Foreskin melanocyte (primary cell): ENCODE measurements at places on chromosomes 1 and 21.

GRCh38 chr1:6278263-6278662, 17.4 kb upstream of the GPR153 start:
- DNase-seq: no peak

DNA sequence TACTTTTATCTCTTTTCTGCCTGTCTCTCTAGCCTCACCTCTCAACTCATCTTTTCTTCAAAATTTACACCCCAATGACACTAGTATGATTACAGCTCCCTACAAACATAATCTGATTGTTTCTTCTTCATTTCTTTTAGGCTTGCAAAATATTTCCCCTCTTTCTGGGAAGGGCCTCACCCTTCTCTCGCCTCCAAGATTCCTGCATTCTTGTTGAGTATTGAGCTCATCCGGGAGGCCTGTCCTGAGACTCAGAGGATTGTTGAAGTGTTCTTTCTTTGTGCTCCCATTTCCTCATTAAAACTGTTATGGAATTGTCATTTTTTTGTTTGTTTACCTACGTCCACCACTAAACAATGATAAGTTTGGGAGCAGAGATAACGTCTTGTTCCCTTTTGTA, 99.1 kb upstream of the CHRM3 start:
- DNase-seq: no peak

- peak; percentile 95 for DNase-seq
Observed at GRCh38 chr21:42097860-42098454, 26.8 kb downstream of the UMODL1 start.

- no peak for DNase-seq
Observed at GRCh38 chr1:61334718-61335589, 252.6 kb downstream of the NFIA start.

DNA sequence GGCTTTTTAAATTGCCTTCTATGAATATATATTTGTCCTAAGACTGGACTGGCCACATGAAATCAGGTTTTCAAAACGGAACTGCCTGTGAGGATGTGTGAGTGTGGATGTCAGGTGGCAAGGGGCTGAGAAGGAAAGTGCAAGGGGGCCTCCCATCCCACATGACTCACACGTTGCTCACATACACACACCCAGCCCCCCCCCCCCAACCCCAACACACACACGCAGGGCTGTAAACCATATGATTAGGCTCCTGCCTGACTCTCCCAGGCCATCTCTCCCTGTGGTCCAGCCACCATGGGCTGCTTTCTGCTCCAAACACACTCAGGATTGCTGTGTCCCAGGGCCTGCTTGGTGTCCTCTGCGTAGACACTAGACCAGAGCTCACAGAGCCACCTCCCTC, 22.4 kb downstream of the DEGS1 start:
- DNase-seq: no peak

DNA sequence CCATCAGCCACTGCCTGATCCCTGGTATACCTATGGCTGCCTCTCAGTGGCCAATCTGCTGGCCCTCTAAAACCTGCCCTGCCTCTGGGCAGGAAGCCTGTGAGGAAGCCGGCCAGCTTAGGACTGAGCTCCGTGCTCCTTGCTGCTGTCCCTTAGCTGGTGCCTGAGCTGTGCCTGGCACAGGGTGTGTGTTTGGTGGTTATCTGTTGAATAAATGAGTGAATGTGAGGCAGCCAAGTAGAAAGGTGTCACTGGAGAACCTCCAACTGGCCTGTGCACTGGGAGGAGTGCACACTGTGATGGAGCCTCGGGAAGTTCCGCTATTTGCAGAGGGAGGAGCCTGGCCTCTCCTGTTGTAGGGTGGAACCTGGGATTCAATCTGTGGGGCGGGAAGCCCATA, 63.4 kb upstream of the STUM start:
- no peak for DNase-seq

GRCh38 chr1:44598167-44598566, 76.1 kb downstream of the TMEM53 start:
- no peak for DNase-seq
